ENCODE measurements at places on chromosomes 7 and 10.

DNA sequence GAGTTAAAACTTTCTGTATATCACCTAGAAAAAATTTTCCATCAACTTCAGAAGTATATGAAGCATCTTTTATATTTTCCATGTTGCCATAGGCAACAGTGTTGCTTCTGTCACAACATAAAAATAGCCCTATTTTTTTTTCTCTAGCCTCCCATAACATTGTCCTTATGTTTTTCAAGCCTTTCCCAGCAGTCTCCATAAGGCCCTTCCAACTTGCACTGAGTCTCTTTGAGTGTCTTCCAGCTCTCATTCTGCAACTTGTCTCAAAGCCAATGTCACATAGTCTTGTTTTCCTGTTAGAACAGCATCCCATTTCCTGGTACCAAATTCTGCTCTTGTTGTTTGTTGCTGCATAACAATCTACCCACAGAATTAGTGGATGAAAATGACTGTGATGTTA is 1055.5 kb upstream of the GHITM start:
- no peak for DNase-seq

GRCh38 chr10:118585234-118585633 is 10.2 kb downstream of the PRLHR start:
- no peak for DNase-seq

- no peak for DNase-seq
Observed at GRCh38 chr10:130990486-130990885, 321.0 kb downstream of the TCERG1L start.

DNA sequence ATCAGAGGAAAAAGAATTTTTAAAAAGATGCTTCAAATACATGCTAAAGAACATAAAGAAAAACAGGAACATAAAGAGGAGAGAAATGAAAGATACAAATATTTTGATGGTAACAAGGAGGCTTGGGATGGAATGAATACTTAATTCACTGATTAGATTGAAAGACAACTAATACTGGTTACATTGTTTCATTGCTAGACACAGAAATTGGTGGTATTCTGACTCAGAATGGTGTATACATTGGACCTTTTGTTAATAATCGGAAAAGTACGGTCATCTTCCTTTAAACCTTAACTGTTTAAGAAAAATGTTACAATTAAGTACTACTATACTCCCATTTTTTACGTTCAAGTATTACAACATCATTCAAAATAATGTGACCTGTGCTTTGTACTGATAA is 567.5 kb downstream of the PARD3 start:
- DNase-seq = no peak

DNA sequence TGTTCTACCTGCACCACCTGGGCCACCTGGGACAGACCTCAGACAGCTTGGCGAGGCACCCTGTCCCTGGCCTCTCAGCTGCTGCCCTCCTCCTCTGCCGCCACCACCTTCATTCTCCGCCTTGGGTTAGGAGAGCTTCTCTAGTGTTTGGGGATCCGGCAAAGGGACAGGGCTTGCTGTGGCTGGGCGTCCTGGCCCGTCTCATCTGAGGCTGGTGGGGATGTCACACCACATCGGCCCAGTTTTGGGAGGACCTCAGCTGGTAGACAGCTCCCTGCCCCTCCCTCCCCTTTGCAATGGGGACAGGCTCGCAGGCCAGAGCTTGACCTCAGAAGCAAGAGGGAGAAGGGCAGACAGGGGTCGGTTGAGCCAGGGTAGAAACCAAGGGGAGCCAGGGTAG is 26.4 kb downstream of the SPOCK2 start:
- DNase-seq = no peak

DNA sequence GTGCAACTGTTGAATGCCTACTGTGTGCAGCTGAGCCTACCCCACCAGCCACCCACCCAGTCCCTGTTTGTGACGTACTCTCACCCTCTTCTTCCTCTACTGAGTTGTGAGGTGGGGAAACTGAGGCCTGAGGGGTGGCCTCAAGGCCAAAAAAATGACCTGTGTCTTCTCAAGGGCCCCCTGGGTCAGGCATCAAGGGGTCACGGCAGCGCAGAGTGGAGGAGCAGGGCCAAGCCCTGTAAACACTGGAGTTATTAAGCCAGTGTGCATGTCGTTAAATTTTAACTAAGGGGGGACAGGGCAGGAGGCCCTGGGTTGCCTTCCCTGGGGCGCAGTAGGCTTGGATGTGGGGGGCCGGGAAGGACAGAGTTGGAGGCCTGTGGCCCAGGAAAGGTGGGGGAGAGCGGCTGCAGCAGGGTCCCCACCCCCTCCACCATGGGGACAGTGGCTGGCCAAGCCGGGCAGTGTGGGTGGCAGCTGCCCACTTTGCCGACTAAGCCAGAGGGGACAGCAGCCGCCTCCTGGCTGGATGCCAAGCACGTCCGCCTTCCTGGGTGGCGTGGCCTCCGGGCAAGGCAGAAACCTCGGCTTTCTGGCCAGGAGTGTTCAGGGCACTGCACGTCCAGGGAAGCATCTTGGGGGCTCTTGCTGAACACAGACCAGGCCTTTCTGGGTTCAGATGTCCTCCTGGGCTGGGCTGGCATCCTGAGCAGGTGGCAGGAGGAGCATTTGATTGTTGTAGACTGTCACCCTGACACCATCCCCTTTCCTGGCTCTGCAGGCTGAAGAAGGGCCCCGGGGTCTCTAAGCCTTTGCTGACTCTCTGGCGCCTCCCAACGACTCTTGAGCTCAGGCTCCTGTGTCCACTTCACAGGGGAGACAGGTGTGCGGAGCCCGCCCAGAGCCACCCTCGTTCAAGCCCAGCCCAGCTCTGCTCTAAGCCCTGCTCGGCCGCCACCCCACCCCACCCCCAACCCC is 1.9 kb downstream of the SLC29A4 start:
- no peak for DNase-seq

GRCh38 chr7:82805527-82805960 is 357.1 kb downstream of the PCLO start:
- DNase-seq = no peak

GRCh38 chr7:473211-473734 is 46.4 kb downstream of the PDGFA start:
- no peak for DNase-seq

- no peak for DNase-seq
Observed at GRCh38 chr10:57706576-57707299, 561.0 kb downstream of the IPMK start.

DNA sequence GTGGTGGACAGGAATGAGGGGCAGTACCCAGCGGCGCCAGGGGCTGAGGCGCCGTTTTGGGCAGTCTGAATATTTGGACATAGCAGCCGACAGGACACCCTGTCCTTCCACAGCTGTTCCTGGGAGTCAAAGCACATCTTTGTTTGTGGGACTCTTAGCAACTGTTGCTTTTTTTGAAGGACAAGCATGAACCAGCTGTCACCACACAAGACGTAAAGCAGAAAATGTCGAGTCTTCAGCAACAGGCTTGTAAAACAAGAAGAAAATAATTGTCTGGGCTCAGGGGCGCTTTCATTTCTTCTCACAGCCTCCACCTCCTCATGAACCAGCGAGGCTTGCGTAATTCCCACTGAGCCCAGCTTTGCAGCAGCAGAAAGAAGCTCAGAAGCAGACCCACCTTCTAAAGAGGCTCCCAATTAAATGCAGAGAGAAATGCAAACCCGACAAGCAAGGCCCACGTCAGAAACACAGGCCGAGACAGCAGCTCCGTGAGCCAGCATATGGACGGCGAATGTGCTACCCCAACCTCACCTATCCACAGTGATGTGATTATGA is 68.9 kb upstream of the DNAAF5 start:
- no peak for DNase-seq

- no peak for DNase-seq
Observed at GRCh38 chr10:78541481-78542140, 507.9 kb downstream of the RPS24 start.

GRCh38 chr7:4724648-4725013 is 42.5 kb downstream of the FOXK1 start:
- no peak for DNase-seq

- no peak for DNase-seq
Observed at GRCh38 chr7:157007470-157008066, 2.9 kb downstream of the MNX1 start.

DNA sequence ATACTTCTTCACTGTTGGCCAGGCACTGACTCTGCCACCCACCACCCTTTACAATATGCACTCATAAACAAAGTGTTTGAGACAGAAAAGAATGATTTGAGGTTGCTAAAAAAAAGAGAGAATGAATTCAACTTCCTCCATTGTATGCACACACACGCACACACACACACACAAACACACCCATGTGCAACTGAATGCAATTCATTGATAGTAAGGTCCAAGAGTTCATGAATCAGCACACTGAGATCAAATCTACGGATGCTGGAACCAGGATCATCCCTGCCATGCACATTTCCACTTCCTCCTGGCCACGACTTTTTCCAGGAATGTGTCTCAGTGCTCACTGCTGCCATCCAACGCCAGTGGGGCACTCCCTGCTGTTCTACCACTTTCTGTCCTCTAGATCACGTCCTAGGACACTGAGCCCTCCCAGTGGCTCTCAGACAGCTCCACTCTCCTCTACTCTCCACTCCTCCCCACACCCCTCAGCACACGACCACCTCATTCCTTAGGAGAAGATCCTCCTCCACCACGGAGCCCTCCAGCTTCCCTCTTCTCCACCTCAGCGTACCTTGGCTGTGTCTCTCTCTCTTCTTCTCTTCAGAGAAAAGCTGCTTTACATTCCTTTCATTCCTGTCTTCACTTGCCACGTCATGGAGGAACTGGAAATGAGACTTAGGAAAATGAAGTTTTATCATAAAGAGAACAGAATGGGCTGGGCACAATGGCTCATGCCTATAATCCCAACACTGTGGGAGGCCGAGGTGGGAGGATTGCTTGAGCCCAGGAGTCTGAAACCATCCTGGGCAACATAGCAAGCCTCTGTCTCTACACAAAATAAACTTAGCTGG is 12.0 kb upstream of the TMEM213 start:
- no peak for DNase-seq

DNA sequence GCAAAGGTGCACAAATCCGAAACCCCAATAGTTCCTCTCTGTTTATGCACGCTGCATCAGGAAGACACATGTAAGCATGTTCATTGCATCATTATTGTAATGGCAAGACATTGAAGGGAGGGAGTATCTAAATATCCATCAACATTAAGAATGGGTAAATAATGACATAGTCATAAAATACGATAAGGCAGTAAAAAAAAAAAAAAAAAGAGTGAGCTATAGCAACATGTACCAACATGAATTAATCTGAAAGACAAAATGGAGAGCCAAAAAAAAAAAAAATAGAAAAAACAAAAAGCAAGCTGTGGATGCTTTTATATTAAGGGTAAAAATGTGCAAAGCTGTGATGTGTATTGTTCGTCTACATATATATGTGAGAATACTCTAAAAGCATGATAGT is 70.2 kb upstream of the ABLIM1 start:
- no peak for DNase-seq

GRCh38 chr10:71398976-71399375 is 2.3 kb downstream of the CDH23 start:
- DNase-seq = no peak

DNA sequence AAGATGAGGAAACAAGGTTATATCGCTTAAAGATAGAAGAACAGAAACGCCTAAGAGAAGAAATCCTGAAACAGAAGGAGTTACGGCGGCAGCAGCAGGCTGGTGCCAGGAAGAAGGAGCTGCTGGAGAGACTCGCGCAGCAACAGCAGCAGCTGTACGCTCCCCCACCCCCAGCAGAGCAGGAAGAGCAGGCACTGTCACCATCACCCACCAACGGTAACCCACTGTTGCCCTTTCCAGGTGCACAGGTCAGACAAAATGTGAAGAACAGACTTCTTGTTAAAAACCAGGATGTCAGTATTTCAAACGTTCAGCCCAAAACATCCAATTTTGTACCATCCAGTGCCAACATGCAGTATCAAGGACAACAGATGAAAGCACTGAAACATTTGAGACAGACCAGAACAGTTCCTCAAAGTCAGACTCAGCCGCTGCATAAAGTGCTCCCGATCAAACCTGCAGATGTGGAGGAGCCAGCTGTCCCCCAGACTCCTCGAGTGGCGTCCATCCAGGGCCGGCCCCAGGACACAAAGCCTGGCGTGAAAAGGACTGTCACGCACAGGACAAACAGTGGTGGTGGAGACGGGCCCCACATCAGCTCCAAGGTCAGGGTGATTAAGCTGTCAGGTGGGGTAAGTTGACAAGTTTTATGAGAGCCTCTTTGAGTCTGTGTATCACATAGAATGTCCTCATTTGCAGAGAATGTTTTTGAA is 67.1 kb downstream of the SHH start:
- no peak for DNase-seq

DNA sequence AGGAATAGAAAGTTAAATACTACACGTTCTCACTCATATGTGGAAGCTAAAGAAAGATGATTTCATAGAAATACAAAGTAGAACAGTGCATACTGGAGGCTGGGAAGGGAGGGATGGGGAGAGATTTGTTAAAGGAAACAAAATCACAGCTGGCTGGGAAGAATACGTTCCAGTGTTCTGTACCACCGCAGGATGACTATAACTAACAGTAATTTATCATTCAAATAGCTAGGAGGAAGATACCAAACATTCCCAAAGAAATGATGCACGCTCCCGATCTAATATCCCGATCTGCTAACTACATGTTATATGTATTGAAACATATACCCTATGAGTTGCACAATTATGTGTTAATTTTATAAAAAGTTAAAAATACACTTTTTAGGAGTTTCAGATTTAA is 162.3 kb downstream of the ZMYND11 start:
- DNase-seq = no peak

DNA sequence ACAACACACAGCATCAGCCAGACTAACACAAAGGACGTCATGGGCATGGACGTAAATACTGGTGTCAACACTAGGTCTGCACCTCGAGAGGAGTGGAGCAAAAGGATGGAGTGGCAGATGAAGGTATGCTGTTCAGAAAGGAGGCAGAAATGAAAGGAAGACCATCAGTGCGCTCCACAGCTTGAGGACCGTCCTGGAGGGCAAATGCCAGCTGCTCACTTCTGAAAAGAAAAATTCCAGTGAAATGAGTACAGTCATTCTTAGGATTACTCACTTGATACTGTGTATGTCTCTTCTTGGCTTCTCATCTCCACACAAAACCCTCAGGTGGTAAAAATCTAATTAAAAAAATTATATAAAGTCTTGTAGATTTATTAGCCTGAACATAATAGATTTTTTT is 44.8 kb downstream of the EGFR start:
- no peak for DNase-seq

- DNase-seq = no peak
Observed at GRCh38 chr7:26091933-26092332, 60.1 kb upstream of the NFE2L3 start.

DNA sequence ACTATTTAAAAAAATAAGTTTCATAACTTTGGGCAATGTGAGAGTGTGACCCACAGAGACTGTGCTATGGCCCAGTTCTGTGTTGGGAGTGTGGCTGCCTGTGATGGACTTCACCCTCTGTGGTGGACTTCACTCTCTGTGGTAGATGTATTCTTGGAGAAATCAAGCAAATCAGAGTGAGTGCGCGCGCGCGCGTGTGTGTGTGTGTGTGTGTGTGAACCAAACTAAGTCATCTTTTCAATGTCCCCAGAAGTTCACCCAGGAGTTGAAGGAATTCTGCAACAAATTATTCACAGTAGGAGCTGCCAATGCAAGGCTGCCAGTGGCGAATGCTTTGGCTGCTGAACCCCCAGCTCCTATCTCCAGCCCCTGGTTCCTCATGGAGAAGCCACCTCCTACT is 184.5 kb downstream of the ADAM12 start:
- DNase-seq = no peak
